GM04503 (cell line): ENCODE measurements at places on chromosomes 7 and 10.

DNA sequence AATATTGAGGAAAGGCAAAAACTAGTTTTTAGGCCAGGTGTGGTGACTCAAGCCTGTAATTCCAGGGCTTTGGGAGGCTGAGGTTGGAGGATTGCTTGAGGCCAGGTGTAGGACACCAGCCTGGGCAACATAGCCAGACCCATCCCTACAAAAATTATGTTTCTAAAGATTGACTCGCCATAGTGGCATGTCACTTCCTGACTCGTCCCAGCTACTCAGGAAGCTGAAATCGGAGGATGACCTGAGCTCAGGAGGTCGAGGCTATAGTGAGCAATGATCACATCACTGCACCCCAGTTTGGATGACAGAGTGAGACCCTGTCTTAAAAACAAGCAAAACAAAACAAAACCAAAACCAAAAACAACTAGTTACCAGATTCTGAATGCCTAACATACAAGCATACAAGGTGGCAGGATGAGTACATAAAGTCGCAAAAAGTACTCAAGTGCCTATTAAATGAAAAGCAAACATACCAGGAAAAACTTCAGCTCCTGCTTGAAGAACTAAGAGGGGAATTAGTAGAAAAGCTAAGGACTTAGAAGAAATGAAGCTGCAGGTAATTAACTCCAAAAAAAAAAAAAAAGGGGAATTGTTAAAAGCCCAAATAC, 14.1 kb downstream of the ZNF398 start:
- no peak for DNase-seq

DNA sequence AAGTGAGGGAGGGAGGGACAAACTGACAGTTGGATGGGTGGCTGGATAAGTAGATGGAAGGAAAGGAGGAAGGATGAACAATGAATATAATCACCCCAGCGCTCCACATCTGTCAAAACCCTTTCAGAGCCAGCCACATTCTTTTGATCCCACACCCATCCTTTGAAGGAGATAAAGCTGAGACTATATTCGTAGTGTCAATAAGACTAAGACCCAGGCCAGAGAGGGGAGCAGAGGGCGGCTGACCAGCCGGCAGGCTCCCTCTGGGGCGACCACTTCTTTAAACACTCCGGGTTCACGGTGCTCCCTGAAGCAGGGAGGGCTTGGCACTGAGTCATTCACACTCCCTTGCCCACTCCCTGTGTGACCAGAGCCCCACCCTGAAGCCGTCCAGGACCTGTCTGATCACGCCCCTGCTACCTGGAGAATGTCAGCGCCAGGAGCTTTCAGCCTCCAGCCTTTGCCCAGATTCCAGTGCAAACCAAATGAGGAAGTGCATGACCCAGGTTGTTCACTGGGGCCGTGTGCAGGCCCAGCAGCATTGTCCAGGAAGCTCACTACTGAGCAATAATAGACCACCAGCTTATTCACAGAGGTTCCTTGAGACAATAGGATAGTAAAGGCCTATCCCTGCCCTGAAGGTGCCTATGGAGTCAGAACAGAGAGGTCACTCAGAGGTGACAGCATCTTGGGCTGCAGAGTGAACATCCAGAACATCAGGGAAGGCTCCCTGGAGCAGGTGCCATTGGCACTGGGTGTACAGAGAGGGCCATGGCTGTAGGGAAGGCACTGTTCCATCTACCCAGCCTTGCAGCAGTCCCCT, 34.4 kb downstream of the UNC5B start:
- DNase-seq = no peak

DNA sequence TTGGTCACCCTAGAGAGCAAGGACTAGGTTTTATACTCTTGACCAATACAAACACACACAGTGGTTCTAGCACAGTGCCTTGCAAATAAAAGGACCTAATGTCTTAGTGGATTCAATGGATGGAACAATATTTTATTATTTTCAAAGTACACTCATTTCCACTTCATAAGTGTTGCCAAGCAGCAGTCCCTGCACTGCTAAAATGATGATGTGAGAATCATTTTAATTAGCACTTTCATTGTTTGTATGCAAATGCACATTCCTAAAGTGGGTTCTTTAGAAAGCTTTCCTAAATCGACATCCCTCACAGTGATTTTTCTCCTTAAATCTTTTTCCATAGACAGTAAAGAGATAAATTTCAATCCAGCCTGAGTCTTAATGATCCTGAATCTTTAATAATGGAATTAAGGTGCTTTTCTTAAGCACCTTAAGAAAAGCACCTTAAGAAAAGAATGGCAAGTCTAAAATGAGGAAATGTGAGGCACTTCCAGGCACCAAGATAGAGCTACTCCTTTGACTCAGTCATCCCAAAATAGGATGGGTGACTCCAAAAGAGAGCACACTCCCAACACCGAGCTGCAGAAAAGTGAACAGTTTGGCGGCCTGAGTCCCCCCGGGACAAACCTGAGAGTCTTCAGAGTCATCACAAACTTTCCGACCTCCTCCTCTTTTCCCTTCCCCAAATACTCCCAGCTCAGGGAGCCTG, 84.5 kb downstream of the SORBS1 start:
- DNase-seq = no peak

GRCh38 chr10:114499630-114500190, 95.4 kb upstream of the AFAP1L2 start:
- DNase-seq = no peak

DNA sequence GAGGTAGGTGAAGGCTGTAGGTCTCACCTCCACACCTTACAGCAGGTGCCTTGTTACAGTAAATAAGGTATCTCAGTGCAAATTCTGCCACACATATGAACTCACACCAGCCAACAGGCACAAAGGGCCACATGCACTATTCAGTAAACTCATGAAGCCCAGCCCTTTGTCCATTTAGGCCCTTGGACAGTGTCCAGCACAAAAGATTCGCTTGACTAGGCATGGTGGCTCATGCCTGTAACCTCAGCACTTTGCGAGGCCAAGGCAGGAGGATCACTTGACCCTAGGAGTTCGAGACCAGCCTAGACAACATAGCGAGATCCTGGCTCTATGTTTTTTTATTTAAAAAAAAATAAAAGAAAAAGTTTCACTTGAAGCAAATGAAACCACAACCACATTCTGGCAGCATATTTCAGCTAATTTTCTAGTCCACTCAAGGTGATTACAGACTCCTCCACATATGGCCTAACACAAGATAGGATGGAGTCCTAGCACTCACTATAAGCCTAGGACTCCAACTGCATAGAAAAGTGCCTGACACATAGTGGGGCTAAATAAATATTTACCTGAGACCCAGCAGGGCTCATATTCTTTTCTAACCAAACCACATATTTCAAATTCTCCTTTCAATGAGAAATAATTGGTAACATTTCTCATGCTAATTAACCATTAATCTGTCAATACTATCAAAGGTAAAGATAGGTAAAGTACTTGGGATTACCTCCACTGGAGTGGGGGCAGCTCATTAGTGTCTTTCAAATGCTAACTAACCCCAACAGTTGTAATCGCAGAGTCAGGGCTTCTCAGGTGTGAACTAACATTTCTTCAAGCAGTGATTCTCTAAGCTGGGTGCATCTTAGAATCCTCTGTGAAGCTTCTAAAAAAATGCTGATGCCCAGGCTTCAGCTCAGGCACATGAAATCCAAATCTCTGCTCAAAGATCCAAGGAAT, 4.5 kb upstream of the ANKRD1 start:
- no peak for DNase-seq

DNA sequence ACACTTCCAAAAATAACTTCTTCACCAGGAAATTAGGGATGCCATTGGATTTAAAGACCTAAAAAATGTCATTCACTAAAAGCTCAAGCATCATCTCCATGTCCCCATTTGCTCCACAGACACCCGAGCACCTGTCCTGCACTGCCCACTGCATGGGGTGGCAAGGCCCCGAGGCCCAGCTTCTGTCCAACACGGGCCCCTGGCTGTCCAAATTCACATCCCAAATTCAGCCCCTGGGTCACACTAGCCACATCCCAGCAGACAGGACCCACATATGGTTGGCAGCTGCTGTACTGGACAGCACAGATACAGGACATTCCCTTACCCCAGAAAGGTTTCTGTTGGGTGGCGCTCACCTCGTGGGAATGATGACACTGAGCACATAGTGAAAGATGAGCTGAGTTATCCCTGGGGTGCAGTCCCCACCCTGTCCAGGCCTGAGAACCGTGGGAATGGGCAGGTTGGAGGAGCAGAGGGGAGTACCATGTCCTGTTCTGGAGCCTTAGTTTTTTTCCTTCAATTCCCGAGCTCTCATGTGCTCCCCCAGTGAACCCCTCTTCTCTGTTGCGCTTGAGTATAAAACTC, 55.3 kb downstream of the CSGALNACT2 start:
- DNase-seq = no peak

- no peak for DNase-seq
Observed at GRCh38 chr7:141495057-141495456, 56.2 kb upstream of the AGK start.
